ENCODE measurements at places on chromosomes 2 and 18. TPM values are rescaled to one million over a fixed set of nuclear protein-coding genes. Genes with fewer than 3 reads are reported as not detected.
A peak's percentile ranks its signal among the peaks of the same experiment; 100 is the strongest.

- no peak overlapping the region for H3K27ac ChIP-seq
- H3K4me1 ChIP-seq = no peaks in the 10 kb centered on the region
- no peak overlapping the region for H3K4me3 ChIP-seq
- no peaks in the 10 kb centered on the region for H3K36me3 ChIP-seq
- DNase-seq = no peak
These were observed 56.3 kb downstream of the ASB1 start for GRCh38 chr2:238483021-238483420.

- no peaks in the 10 kb centered on the region for H3K4me1 ChIP-seq
- peaks cover 23% of the 10 kb centered on the region for H3K27me3 ChIP-seq
- no peak overlapping the region for H3K4me3 ChIP-seq
- DNase-seq = no peak
These were observed 62.0 kb upstream of the MRPS9 start for GRCh38 chr2:104975851-104976250.

DNA sequence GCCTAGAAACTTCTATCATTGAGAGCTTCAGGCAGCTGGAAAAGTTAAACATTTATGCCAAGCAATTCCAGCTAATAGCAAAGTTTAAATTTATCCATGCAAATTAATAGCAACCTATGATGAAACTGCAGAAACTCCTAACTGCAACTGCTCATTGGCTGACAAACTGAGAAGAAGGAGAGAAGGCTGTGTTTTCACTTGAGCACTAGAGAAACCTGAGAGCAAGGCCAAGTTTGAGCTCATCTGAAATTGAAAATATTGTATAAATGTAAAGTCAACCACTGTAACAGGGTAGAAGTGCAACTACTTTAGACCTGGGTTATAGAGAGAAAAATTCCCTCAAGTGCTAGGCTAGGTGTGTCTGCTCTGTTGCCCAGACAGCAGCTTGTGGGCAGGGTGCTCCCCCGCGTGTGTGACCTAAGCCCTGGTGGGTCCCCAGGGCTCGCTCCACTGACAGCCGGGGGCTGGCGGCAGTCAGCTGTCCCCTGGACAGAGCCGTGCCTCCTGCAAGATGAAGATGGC is 50.2 kb downstream of the CABYR start:
- DNase-seq = no peak
- H3K27ac ChIP-seq = no peak overlapping the region
- no peaks in the 10 kb centered on the region for H3K27me3 ChIP-seq
- peaks cover 6% of the 10 kb centered on the region for H3K36me3 ChIP-seq
- no peak overlapping the region for H3K4me3 ChIP-seq
- peaks cover 49% of the 10 kb centered on the region for H3K4me1 ChIP-seq

- peaks cover 14% of the 10 kb centered on the region for H3K4me1 ChIP-seq
- DNase-seq = no peak
- no peaks in the 10 kb centered on the region for H3K36me3 ChIP-seq
- H3K27ac ChIP-seq = peak overlapping the region; percentile 64
These were observed 63.6 kb downstream of the SLC35F5 start for GRCh38 chr2:113692698-113693428.

DNA sequence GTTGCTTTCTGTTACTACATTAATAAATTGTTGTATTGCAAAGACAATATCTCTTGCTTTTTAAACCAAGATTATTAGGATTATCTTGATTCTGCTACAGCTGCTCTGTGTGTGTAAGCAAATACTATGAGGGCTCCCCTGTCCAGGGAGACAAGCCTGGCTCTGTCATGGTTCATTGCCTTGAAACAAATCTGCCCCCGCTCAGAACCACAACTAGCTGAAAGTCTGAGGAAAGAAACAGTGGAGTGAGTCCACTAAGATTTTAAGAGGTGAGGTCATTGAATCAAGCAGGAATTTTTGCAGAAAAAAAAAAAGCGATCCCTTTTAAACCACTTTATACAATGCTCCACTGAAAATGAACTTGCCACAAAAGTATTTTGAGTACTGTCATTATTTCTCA is 30.8 kb upstream of the LRRTM4 start:
- no peak overlapping the region for H3K27ac ChIP-seq
- no peak overlapping the region for H3K4me3 ChIP-seq
- no peaks in the 10 kb centered on the region for H3K27me3 ChIP-seq
- no peaks in the 10 kb centered on the region for H3K4me1 ChIP-seq

DNA sequence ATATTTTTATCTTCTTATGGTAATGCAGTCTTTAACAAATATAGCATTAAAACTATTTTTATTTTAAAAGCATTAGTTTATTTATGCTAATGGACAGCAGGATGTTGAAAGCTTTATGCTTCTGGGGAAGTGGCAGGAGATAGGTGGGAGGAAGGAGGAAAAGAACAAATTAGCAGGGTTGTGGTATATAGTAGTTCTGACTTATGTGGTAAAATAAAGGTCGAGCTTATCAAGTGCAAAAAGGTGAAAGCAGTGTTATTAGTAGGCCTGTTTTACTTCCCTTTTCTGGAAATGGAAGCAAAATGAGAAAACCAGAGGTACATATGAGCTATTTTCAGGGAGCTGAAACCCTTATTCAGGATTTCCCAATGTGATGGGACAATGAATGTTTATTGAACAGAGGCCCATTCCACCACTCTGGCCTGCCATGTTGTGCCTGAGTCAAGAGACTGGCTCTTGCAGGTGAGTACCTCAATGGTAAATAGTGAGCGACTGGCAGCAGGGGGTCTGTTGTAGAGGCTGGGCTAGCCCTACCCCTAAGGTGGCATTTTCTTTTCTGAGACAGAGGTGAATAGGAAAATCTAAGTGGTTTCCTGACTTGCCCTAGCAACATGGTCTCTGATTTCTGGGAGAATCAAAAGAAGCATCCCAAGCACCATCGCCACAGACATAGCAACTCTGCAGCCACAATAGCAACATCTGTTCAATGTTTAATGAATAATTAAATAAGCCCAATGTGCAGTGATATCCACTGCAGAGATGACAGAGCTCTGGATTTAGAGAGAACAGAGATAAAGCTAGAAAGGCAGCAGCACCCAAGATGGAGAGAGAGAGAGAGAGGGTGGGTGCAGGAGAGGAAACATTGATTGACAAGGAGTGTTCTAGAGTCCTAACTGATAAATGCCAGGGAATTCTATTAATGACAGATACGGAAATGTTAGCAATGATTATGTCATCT is 119.7 kb downstream of the UPP2 start:
- no peak for DNase-seq
- H3K4me3 ChIP-seq = no peak overlapping the region
- no peak overlapping the region for H3K27ac ChIP-seq
- H3K4me1 ChIP-seq = no peaks in the 10 kb centered on the region
- no peaks in the 10 kb centered on the region for H3K27me3 ChIP-seq

Gene CAPG
- 3.5 TPM for total RNA-seq

Gene CTAGE1
- total RNA-seq = not detected
